ENCODE measurements at places on chromosomes 3 and 15. TPM values are rescaled to one million over a fixed set of nuclear protein-coding genes. Genes with fewer than 3 reads are reported as not detected.

- no peak for DNase-seq
Observed at GRCh38 chr3:190097025-190097424, 23.7 kb downstream of the P3H2 start.

GRCh38 chr15:78035861-78036476, 41.5 kb downstream of the TBC1D2B start:
- no peak for DNase-seq

DNA sequence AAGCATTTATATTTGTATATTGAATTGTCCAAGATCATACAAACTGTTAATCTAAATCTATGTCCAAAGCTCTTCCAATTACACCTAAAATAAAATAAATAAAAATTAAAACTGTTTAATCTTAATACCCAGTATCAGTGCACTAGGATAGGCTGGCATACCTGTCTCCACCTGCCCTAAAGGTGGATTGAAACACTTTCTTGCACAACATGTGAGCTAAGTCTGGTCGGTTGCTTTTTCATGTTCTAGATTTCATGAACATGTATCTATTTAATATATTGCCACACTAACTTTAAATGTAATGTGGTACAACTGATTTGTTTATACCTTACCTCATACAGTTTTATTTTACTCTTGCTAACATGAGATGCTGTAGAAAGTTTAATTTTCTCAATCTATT, 193.0 kb downstream of the VGLL3 start:
- DNase-seq, result no peak

The SLC28A2 gene
- total RNA-seq, result not detected

The LMAN1L gene
- total RNA-seq, result not detected

The CYP8B1 gene
- not detected for total RNA-seq

Data from sigmoid colon (tissue), 7 donors.